ENCODE measurements at places on chromosomes 5 and 9.

DNA sequence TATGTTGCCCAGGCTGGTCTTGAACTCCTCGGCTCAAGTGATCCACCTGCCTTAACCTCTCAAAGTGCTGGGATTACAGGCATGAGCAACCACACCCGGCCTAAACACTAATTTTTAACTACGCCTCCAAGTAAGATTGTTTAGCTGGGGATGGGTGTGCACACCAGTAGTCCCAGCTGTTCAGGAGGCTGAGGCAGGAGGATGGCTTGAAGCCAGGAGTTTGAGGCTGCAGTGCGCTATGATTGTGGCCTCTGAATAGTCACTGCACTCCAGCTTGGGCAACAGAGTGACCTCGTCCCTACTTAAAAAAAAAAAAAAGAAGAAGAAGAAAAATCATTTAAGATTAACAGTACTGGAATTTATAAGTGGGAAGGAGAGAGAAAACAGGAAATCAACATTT is 90.8 kb upstream of the NR5A1 start:
- DNase-seq, result no peak

- DNase-seq, result no peak
Observed at GRCh38 chr9:121786998-121787422, 135.6 kb downstream of the DAB2IP start.

DNA sequence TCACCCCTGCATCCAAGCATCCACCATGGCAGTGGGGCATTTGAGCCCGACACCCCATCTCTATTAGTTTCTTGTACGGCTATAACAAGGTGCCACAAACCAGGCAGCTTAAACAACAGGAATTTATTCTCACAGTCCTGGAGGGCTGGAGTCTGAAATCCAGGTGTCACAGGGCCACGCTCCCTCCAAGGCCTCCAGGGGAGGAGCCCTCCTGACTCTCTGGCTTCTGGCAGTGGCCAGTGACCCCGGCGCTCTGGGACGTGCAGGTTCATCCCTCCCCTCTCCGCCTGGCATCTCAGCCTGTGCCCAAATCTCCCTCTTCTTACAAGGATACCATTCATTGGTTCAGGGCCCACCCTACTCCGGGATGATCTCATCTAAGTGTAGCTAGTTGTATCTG is 394.5 kb upstream of the IRX1 start:
- no peak for DNase-seq

DNA sequence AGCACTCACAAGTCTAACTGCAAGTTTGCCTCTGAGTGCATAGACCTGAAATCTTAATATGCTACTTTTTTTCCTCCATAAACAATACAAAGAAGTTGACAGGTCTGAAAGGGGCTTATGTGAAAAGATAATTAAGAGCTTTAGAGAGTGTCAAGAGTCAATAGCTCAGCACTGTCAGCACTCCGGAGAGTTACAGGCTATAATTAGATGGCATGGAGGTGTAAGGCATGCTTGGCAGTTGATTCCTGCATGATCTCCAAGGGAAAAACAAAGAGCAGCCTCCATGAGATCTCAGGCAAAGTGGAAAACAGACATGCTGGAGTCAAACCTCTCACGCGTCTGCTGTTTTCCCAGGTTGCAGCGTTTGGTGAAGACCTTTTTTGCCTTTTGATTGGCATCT is 468.7 kb downstream of the TLE4 start:
- no peak for DNase-seq

DNA sequence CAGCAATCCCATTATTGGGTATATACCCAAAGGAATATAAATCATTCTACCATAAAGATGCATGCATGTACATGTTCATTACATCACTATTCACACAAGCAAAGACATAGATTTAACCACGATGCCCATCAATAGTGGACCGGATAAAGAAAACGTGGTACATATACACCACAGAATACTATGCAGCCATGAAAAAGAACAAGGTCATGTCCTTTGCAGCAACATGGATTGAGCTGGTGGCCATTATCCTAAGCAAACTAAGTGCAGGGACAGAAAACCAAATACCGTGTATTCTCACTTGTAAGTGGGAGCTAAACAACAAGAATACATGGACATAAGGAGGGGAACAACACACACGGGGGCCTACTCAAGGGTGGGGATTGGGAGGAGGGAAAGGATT is 33.8 kb upstream of the LAMC3 start:
- no peak for DNase-seq

DNA sequence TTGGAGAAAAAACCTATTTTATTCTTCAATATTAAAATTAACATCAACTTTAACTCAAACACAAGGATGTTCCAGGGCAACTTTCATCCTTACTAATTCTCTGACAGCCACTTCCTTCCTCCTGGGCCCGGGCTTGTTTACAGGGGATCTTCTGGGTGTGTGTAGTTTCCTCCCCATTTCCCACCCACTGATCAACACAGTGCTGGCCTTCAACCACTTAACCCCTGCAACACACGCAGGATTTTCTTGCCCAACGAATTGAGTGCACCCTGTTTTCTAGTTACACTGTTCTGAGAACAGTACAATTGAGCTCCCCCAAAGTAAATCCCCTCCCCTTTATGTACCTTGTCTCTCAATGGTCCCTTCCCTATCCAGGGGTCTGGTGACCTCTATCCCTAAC is 83.1 kb upstream of the RANBP3L start:
- DNase-seq, result no peak

DNA sequence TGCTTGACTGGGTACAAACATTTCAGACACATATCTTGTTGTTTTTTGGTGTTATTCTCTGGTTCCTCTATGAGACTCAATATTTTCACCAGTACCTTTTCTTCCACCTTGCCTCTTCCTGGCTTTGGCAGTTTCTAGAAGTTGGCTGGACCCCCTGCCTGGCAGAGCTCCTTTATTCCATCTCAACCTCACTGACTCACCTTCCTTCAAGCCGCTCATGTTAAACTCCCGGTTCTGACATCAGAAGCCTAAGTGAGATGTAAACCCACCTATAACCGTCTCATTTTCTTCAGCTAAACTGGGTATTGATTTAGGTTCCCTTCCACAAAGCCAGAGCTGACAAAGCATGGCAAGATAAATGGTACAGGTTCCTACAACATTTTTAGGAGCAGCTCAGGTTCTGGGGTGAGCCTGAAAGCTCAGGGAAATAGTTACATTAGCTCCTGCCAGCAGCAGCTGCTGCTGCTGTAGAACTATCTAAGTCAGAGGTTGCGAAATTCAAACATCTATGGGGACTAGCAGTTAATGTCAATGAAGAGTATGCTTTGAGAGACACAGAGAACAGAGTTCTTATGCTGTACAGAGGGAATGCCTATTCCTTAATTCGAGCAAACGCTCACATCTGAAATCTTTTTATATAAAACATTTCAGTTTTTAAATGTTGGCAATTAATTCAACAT is 197.1 kb upstream of the NR3C1 start:
- no peak for DNase-seq

- DNase-seq, result no peak
Observed at GRCh38 chr5:98917433-98917832, 11.4 kb downstream of the CHD1 start.

- no peak for DNase-seq
Observed at GRCh38 chr9:134776080-134776796, 104.4 kb upstream of the FCN2 start.

- DNase-seq, result no peak
Observed at GRCh38 chr9:79028101-79028500, 543.7 kb upstream of the TLE4 start.

DNA sequence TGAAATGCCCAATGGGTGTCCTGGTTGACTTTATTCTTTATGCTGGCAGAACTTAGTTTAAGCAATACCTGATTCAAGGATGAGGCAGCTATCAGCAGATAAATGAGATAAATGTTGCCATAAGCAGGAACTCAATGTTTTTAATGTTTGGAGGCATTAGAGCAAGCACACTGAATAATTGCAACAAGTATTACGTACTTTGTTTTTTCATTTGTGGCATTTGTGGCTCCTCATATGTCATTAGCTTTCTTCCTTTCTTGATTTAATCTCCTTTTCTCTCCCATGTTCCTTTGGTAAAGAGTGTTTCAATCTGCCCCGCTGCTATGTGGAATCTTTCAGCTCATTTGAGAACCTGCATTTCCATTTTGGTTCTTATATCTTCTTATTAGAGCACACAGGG is 6.4 kb upstream of the NR3C1 start:
- DNase-seq, result no peak

GRCh38 chr5:14272548-14273205 is 129.5 kb downstream of the TRIO start:
- no peak for DNase-seq

DNA sequence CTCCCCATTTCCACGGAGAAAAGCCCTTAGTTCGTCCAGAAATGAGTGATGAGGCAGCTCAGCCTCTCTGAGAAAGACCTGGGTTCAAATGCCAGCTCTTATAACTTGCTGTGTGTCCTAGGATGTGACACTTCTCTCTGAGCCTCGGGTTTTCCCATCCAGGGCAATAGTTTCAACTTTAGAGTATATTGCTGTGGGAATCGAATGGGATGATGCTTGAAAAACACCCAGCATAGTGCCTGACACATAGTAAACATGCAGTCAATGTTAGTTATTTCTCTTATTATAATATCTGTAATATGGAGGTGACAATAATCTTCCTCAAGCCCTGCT is 430 bp upstream of the MAPKAP1 start:
- peak; percentile 18 for DNase-seq

GRCh38 chr5:66704790-66705425 is 108.7 kb downstream of the MAST4 start:
- no peak for DNase-seq

DNA sequence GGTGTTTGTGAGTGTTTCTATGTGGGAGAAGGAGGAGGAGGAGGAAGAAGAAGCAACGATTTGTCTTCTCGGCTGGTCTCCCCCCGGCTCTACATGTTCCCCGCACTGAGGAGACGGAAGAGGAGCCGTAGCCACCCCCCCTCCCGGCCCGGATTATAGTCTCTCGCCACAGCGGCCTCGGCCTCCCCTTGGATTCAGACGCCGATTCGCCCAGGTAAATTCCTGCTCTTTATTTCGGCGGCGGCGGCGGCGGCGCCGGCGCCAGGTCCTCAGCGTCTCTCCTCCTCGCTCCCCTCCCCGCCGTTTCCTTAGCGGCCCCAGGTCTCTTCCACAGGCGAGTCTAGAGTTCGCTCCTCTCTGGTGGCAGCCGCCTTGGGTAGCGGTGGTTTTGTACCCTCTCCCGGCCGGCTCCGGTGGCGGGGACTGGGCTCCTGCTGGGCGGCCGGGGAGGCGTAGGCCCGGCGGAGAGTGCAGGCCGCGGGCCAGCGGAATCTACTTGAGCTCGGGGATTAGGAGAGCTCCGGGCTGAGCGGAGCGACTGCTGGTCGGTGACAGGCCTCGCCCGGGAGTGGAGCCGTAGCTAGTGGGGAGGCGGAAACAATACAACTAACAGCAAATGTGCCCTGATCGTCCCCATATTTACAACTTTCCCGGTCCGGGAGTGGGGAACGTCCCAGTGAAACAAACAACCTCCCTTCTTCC is 547 bp downstream of the NIPBL start:
- no peak for DNase-seq

GRCh38 chr5:2003690-2004365 is 121.1 kb upstream of the IRX4 start:
- DNase-seq, result no peak

DNA sequence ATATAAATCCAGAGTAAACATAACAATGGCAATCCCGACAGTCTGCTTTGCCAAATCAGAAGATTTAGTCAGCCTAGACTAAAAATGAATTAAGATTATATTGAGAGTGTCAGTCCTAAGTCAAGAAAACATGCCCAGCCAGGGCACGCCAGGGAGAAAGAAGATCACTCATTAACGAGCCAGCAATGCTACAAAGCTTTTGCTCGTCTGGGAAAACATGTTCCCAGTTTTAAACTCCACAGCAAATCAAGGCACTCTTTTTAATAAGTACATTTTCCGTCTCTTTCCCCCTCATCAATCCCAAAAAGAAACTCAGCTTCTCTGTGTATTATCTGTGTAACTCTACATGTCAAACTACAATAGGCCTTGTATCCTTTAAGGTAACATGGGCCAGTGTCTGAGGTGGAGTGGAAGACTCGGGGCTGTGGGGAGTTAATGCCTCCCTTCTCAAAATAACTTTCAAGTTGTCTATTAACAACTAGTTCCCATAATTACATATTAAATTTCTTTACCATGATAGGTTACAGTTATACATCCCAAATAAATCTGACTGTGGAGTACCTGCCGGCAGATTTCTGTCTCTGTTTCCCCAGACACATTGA is 40.9 kb downstream of the NFIB start:
- DNase-seq, result no peak

DNA sequence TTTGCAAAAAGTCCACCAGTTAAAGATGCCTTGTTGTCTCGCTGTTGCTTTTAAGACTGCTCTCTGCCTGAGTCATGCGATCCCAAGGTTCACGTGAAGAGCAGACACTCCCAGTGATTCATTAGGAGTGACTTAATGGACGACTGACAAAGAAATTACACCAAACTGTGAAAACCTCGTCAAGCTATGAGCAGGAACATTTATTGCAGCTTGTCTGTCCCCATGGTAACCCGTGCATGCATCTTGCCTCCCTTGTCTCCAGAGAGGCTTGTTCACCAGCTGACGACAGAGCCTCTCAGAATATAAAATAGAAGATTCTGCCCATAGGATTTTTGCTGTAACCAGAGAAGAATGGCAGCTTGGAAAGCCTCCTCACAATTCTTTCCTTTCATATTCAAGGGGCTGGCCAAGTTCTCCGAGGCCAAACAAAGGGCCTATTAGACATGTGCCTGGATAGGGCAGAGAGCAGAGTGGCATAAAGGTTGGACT is 352.7 kb downstream of the SPOCK1 start:
- no peak for DNase-seq

DNA sequence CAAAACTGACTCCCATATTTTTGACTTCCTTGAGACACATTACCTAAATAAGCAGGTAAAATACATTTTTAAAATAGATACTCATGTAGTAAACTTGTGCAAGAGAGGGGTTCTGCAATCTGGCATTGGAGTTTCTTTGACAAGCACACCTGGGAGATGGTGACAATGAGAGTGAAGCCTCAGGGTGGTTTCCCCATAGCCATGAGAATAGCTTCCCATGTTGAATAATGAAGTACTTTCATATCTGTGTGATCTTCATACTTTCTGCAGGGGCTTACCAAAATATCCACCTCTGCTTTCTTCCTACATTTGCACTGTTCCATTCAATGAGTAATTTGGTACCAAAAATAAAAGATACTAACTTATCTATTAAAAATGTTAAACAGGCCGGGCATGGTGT is 44.7 kb upstream of the VCAN start:
- no peak for DNase-seq

DNA sequence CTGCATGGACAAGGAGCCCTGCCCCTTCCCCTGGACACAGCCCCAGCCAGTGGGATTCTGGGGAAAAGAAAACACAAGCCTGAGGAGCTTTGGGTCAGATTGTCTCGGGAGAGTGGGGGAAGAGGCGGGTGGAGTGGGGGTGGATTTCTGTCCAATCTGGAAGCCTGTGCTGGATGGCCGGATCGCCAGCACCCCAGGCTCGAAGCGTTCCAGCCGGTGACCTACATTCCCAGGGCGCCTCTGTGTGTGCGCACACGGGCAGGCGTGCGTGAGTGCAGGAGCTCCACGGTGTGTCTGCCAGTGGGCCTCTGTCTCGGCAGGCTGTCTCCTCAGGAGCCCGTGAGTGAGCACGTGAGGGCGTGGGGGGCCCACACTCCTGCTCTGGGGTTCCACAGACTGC is 74.3 kb upstream of the DAB2IP start:
- DNase-seq, result no peak
